ENCODE measurements at places on chromosomes 16 and 17. TPM values are rescaled to one million over a fixed set of nuclear protein-coding genes. Genes with fewer than 3 reads are reported as not detected.

TBC1D3H gene
- not detected for polyA plus RNA-seq

GRCh38 chr17:67605256-67605912 lies 112.4 kb upstream of the NOL11 start:
- no peak for DNase-seq

DNA sequence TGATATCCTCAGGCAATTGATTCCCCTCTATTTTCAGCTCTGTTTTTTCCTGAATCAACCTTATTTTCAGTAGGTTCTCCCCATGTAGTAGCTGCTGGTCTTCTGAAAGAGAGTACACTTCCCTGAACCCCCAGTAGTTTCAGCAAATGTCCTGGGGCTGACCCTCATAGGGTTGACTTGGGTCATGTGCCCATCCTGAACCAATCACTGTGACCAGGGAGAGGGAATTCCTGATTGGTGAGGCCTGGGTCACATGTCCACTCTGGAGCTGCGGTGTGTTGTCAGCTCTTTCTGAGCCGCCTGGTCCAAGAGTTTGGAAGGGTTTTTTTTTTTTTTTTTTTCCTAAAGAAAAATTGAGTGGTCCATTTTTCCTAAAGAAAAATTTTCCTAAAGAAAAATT lies 8.3 kb upstream of the ZKSCAN2 start:
- no peak for DNase-seq

DNA sequence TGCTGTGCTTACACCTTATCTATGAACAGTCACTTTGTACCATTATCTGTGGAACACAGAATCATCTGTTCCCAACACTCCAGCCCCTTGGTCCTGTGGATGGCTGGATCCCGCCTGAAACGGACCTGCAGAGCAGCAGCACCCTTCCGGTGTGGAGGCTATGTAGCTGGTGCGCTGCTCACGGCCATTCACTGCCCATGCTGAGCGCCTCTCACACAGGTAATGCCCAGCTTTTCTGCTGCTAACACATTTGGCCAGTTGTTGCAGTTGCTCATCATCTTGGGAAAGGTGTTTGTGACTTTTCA lies 11.4 kb upstream of the PLK1 start:
- no peak for DNase-seq

MPHOSPH6 gene
- polyA plus RNA-seq = 36.0 TPM

TP53 gene
- 80.6 TPM for polyA plus RNA-seq
